ENCODE measurements at places on chromosomes 2 and 18.

DNA sequence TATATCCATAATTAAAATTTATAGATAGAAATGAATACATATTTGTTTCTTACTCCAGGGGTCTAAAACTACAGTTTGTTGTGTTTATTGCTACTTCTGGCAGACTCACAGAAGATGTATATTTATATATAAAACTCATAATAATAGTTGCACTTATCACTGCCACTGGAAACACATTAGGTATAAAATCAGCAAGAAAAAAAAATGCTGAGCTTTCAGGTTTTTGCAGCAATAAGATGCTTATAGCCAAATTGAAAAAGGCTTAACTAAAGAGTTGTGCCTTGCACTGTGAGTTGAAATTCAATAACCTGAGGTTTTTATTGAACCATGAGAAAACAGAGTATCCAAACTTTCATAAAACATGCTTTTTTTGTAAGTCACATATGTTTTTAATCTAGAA is 623.9 kb upstream of the CRIM1 start:
- DNase-seq = no peak

GRCh38 chr2:39069136-39069515 is 51.7 kb downstream of the SOS1 start:
- no peak for DNase-seq

DNA sequence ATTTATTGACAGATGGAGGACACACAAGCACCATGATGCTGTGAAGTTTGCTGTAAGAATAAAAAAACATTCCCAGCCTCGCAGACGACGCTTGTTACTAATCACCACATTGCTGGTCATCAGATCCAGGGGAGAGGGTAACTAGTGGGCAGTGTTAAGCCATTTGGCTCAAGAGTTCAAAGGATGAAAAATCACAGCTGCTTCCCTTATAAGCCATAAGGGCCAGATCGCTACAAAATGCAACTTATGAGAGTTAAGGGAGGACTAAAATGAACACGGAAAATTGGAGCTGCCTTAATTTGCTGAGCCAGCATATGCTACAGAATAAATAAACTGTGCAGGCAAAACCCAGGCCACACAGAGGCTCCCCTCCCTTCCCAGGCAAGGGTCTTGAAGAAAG is 522.6 kb downstream of the TDRD15 start:
- DNase-seq = no peak

DNA sequence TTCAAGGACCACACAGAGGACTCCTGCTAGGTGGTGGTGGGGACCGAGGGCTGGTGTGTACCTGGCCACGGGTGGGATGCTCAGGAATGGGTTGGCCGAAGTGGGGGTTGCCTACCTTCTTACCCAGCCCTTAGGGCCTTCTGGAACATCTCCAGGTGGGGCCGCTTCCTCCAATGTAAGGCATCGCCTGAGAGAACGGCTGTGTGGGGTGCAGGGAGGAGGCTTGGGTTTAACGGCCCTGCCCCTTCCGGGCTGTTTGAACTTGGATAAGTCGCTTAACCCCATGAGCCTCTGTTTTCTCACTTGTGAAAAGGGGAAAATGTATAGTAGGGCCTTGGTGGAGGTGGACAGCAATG is 35.0 kb downstream of the EMILIN2 start:
- no peak for DNase-seq

DNA sequence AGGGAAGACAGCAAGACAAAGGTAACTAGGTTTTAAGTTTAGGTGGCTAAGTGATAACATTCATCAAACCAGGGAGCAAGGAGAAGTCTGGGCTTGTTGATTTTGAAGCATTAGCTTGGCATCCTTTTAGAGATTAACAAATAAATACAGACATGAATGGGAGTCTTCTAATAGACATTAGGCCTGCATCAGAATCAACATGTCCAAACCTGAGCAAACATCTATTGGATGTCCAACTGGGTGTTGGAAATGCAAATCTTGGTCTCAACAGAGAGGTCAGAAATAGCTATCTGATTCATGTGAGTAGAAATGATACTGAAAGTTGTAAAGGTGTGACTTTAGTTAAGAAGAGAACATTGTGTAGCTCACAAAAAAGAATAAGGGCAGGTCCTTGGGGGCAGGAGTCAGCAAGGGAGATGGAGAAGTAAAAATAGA is 85.5 kb upstream of the RND3 start:
- no peak for DNase-seq

DNA sequence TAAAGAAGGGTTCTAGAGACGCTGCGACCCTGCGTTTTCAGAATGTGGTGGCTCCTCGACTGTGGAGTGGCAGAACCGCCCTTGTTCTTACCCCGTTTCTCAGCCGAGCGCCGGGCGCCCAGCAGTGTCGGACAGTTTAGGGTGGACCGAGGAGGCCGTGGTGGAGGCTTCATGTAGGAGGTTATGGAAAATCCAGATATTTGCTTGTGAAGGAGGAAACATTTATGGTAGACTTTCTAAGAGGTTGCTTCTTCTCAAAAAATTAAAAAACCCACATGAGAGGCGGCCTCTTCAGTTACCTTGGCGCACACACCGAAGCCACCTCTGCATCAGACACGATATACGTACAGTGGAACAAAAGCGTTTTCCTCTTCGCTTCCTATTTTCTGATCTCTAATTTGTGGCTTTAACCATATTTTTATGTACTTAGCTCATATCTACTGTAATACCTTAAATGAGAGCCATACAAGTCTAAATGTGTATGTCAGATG is 120.8 kb downstream of the NFATC1 start:
- no peak for DNase-seq

DNA sequence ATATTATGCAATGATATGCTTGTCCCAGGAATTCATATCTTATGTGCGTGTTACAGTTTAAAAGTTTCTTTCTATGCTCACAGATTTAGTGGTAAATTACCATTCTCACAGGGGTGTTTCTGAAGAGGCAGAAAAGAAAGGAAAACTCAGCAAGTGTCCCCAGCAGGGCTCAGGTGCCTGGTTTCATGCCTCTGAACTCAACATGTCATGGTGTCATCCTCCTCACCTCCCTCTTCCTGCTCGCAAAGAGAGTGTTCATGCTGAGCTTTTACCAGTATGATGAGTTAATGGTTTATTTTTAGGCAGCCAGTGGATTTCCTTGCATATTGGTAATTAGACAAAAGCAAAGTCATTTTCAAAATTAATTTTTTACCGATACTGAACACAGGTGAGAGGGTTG is 492.9 kb upstream of the ZEB2 start:
- DNase-seq = no peak

GRCh38 chr18:26516964-26517363 is 31.4 kb downstream of the KCTD1 start:
- no peak for DNase-seq
